Activated CD8-positive, alpha-beta memory T cell treated with anti-CD3 and anti-CD28 coated beads for 1 hour (primary cell): ENCODE measurements at places on chromosomes 7 and 10.

DNA sequence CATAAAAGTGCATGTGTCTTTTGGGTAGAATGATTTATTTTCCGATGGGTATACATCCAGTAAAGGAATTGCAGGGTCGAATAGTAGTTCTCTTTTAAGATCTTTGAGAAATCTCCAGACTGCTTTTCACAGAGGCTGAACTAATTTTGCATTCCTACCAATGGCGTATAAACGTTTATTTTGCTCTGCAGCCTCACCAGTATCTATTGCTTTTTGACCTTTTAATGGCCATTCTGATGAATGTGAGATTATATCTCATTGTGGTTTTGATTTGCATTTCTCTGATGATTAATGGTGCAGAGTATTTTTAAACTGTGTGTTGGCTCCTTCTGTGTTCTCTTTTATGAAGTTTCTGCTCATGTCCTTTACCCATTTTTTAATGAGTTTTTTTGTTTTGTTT is 1020.1 kb downstream of the NXPH1 start:
- DNase-seq = no peak

- peak; percentile 10 for DNase-seq
Measured at GRCh38 chr10:112115781-112116385, 67.7 kb downstream of the GPAM start.

DNA sequence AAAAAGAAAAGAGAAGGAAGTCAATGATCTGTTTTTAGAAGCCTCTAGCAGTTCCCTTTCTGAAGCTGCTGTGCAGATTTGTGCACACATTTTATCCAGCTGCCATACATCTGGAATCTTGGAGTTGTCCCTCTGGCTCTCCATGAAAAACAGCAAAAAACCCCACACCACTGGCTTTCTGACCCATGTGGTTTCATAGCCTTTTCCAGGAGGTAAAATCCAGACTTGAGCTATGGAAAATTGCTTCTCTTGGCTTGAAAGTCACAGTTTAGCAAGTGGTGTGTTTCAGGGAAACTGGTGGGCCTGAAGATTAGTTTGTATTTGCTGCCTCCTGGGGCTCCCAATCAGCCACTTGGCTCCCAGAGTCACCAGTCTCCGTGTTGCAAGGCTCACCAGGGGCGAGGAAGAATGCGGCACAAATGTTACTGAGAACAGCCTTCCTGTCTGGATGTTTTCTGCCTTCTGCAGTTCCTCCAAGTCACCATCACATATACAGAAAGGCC is 50.1 kb upstream of the ADRB1 start:
- no peak for DNase-seq

- DNase-seq = no peak
Measured at GRCh38 chr7:29356631-29357030, 162.1 kb downstream of the CHN2 start.

DNA sequence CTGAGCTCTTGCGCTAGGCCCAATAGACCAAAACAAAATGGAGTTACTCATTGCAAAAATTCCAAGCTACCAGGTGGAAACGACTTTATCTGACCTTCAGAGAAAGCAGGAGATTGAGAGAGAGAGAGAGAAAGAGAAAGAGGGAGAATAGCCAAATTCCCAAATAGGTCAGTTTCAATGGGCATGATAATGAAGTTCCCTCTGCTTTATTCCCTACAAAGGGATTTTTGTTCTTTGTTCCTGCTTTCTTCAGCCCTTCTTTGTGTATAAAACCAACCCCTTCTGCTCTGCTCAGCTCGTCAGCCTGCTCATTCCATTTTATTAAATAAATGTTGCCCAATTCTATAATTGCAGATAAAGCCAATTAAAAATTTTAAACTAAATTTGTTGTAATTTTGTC is 45.0 kb upstream of the GPR37 start:
- DNase-seq = no peak

GRCh38 chr10:43160046-43160920 is 22.0 kb downstream of the CSGALNACT2 start:
- DNase-seq = no peak

GRCh38 chr7:12703881-12704280 is 16.4 kb downstream of the ARL4A start:
- DNase-seq = no peak

GRCh38 chr7:43522406-43523156 is 60.3 kb upstream of the STK17A start:
- no peak for DNase-seq

DNA sequence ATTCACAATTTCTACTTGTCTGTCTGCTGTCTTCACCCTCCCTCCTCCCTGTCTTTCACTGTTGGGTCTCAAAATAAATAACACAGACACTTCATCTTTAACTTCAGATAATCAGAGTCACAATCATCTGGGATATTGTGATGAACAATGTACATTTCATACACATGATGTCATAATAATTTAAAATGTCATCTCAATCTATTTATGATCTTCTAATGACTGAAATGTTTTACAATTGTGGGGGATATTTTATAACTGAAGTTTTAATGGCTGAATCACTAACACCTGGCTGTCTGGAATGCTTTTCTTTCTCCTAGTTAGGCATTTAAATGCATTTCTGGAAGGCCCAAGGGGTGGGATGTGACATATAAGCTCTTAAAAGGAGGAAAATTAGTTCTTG is 859.8 kb downstream of the LRMDA start:
- DNase-seq = no peak

DNA sequence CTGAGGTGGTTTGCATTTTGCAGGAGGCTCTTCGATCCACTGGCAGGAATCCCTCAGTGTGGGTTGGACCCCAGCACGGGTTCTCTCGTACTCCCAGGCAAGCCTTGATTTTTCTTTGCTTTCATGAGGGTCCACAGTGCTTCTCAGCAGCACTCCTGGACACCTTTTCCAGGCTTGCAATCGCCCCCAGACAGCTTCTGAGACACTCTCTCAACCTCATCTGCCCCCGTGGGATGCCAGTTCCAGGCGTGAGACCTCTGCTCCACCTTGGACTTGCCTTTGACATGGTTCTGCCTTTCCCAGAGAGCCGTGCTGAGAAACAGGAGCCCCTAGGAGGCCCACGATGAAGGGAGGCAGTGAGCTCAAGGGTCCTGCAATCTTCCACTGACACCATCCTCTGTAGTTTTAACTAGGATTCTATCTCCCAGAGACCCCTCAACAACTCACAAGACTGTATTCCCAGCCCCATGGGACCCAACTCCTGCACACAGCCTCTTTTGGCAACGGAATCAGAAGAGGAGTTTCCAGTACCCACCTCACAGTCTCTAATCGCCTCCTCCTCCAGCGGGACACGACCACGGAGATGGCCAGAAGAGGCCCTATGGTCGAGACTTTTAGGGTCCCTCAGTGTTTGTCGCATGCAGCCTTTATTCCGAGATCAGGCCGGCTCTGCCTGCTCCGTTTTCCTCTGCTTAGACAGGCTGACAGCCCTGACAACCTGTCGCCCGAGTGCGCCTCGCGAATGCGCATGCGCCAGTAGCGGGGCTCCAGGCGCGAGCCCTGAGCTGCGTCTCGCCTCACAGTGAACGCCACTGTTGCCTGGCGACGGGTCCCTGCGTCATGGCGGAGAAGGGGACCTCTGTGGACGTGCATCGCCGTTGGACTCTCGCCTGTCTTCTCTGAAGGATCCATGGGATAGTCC is 26.0 kb upstream of the ZNF273 start:
- peak; percentile 53 for DNase-seq

- no peak for DNase-seq
Measured at GRCh38 chr7:8177109-8177933, 84.6 kb downstream of the ICA1 start.

DNA sequence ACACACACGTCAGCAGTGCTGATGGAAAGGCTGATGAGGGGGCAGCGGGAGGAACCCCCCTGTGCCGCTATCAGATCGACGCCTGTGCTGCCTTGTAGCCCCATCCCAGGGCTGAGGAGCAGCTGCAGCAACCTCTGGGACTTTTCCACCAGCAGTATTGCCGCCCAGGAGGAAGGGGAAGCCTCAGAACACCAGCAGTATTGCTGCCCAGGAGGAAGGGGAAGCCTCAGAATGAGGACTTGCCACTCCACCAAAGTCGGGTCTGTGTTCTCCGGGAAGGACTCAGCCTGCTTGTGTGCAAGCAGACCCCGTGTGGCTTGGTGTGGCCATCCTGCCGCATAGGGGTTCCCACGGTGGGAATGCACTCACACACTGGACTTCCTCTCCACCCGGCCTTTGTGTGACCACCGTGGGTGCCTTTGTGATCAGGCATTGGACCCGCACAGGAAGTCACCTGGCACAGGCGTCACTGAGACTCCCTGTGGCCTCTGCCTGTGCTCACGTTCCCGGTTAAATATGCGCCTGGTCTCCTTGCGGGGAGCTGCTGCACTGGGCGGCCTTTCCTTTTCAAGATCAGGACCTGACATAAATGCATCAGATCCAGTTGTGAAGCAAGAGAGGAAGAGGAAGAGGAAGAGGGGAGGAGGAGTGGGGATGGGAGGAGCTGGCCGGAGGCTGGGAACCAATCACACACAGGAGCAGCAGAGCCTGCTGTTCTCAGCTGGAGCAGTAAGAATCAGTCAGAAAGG is 248.5 kb downstream of the DNAJB6 start:
- DNase-seq = no peak

DNA sequence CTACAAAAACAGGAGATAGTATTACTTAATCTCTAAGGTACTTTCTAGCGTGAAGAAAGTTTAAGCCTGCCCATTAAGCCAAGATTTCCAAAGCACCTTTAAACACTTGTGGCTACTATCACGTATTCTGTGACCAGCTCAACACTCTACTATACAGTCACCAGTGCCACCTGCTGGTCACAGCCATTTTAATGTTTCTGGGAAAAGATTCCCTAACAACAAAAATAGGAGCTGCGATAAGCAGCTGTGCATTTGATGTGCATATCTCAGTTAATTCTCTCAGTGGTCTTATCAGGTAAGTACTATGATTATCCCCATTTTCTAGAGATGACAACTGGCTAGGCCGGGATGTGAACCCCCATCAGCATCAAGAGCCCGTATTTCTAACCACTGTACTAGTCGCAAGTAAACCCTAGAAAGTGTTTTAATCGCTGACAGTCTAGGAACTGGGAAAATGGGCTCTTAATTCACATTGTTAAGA is 860 bp downstream of the SEC31B start:
- no peak for DNase-seq

DNA sequence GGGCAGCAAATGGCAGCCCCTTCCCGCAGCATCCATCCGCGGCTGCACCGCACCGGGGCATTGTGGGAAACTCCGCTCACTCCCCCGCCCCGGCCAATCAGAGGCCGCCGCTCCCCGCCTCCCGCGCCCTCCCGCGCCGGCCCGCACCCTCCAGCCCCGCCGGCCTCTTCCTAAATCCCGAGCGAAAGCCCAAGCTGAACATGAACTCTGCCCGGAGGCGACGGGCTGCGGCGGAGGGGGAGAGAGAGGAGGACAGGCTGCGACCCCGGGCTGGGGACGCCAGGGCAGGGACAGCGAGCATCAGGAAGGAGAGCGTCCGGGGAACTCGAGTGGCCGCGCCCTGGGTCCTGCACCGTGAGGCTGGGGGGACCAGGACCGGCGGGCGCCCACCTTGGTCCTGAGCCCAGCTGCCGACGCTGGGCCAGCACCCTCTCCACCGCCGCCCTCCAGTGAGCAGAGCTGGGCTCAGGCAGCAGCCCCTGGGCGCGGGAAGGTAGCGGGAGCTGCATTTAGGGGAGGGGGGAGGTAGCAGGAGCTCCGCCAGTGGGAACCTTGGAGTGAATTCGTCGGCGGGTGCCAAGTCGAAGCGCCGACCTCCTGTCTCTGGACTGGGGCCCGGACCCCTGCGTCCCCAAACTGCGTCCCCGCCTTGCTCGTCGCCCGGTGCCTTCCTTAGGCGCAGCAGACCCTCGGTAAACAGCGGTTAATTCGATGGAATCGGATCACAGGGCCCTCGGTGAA is at the start of gene DGKI:
Gene DGKI, minus strand, starts transcription at position 148 of the 741 bp plus-strand sequence.
- no peak for DNase-seq

DNA sequence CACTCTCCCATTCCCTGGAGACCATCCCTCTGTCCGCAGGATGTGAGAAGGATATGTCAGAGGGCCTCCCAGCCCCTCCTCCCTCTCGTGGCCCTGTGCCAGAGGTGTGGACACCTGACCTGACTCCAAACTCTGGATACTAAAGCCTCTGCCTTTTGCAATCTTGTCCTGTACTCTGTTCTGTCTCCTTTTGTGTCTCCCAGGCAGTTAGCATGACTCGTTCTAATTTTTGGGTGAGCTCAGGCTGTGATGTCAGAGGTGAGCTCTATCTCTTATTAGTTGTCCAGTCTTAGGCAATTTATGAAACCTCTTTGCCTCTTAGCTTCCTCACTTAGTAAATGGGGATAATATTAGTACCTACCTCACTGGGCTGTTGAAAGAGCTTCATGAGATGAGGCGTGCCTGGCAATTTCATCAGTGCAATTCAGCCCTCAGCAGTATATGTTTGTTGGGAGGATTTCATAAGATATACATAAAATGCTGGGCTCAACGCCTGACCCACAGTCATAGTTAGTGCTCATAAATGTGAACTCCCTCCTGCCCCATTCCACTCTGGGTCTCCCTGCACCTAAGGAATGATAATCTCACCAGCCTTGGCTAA is 10.9 kb downstream of the MARVELD1 start:
- DNase-seq = no peak

DNA sequence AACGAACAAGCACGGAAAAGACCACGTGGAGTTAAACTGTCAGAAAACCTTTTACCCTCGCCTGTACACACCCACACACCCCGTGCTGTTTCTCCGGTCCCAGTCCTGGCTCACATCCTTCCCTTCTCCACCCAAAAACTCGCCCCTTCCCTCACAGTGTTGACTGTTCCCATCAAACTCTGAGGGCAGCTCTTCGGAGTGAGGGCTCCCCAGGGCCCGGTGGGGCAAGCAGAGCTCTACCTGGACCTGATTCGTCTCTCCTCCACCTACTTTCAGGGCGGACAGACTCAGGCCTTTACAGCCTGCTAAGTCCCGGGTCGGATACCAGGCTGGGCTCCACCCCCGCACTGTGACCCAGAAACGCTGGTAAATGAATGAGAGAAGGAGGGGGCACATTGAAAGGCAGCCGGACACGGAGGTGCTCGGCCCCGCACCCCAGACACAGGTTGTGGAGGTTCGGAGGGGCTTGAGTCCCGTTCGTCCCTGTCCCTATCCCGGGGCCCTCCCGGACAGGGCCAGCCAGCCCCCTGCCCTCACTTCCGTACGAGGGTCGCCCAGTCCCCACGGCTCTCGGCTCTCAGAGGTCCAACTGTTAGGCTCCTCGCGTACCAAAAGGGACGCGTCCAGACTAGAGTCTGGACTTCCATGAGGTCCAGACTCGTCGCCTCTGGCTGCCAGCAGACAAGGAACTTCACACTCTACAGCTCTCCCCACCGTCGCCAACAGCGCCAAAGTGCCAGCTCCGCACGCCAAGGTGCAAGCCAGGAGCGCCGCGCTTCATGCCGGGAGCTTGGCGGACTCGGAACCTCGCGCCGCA is 31.7 kb upstream of the ASL start:
- peak; percentile 5 for DNase-seq

GRCh38 chr10:100025576-100025975 is 15.8 kb upstream of the DNMBP start:
- DNase-seq = no peak
